ENCODE measurements at places on chromosomes 16 and 17.

GRCh38 chr16:77721752-77722308, 484 bp upstream of the NUDT7 start:
- DNase-seq: no peak

GRCh38 chr16:69542974-69543373, 22.8 kb upstream of the NFAT5 start:
- no peak for DNase-seq

GRCh38 chr16:84144209-84144858, 643 bp downstream of the HSDL1 start:
- peak; percentile 55 for DNase-seq

DNA sequence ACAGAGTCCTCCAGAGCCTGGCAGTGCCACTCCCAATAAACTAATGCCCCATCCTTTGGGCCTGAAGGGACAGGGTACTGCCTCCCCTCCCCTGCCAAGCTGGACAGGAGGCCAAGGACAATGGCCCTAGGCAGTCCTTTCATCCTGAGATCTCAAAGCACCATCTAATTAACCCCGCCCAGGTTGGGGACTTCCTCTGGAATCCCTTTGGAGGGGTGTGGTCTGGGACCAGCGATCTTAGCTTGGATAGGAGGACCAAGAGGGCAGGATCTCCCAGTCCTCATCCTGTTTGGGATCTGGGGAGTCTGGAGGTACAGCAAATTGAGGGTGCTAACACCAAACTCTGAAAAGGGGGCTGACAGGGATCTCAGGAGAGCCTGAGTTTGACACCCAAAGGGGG, 18.2 kb upstream of the SP6 start:
- no peak for DNase-seq

DNA sequence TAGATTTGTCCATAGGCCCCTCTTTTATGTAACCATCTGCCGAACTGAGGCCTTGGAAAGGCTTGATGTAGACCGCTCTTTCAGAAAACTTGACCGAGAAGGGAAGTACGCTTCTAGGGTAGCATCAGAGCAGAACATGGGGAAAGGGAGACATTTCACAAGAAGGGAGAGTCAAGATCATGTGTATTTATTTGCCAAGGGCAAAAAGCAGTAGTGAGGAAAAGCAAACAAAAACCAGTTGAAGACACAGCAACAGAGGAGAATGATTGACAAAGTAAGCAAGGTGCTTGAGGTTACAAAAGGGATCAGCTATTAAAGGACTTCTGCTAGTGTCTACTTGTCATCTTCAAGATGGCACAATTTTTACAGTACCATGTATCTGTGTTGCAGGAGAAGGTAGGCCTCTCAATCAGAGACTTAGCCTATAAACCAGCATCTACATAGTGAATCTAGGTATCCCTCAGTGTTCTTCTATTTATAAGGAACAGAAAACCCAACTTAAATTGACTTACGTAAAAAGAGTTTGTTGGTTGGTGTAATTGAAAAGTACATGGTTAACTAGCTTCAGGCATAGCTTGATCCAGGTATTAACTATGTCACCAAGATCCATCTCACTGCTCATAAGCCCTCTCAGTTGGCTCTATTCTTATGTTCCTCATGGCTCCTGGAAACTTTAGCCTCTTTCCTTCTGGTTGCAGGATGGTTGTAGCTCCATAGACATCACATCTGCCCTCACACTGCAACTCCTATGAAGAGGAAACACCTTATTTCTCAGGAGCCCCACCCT, 288.4 kb downstream of the IRX3 start:
- DNase-seq: no peak

GRCh38 chr16:1474082-1474795, 589 bp downstream of the CLCN7 start:
- peak; percentile 49 for DNase-seq

GRCh38 chr16:17331991-17332390, 138.8 kb downstream of the XYLT1 start:
- DNase-seq: no peak

DNA sequence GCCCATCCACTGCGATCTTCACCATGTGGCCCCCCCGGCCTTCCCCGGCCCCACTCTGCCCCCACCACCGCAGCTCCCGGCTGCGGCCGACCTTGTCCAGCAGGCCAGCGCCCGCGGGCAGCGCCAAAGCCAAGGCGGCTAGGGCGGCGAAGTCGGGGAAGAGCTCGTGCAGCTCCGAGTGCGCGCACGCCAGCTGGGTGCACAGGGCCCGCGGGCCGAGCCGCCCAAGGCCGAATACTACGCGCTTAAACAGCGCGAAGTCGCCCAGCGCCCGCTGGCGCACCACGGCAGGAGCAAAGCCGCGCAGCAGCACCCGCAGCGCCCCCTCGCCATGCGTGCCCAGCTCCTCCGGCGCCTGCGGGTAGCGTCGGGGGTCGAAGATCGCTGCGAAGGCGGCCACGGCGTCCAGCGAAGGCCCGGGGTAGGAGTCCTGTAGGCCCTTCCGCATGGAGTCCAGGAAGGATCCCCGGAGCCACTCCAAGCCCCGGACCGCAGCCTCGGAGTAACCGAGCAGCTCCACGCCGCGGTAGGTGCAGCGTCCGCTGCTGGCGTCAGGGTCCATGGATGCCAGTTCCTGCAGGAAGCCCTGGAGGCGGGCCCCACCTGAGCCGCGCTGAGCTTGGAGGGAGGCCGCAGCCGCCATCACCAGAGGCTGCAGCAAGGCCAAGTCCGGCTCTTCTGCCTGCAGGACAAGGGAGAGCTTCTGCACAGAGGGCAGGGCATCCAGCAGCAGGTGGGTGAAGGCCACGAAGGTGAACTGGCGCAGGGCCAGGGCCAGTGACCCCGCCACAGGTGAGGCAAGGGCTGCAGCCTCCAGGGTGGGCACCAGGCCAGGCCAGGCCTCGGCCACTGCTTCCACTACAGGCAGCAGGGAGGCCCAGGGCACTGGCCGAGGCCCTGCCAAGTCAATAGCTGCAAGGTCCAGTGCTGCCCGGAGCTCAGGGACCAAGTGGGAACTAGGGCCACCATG, 10.3 kb downstream of the C17orf113 start:
- no peak for DNase-seq

GRCh38 chr16:62583414-62583813, 547.2 kb upstream of the CDH8 start:
- DNase-seq: no peak

- no peak for DNase-seq
These were observed 30.4 kb upstream of the HEATR6 start for GRCh38 chr17:60109161-60109560.

GRCh38 chr17:37802061-37802595, 57.3 kb upstream of the HNF1B start:
- no peak for DNase-seq

- peak; percentile 65 for DNase-seq
These were observed 338.5 kb downstream of the PMP22 start for GRCh38 chr17:14926526-14927122.

DNA sequence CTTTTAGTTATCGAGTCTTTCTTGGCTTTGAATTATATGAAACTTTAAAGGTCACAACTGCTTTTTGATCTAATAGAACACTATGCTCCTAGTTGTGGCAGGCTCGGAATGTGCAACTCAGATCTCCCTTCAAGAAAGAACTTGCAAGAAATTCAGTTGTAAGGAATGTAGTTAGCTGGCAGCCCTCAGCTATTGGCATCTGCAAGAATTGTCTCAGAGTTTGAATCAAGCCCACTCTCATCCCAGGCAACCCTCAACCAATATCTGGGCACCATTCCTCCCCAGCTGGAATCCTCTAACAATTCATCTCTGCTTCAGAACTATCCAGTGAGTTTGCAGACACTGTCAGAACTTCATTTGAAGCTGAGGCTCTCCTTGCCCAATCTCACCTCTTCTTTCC, 447.2 kb downstream of the KIF2B start:
- no peak for DNase-seq

DNA sequence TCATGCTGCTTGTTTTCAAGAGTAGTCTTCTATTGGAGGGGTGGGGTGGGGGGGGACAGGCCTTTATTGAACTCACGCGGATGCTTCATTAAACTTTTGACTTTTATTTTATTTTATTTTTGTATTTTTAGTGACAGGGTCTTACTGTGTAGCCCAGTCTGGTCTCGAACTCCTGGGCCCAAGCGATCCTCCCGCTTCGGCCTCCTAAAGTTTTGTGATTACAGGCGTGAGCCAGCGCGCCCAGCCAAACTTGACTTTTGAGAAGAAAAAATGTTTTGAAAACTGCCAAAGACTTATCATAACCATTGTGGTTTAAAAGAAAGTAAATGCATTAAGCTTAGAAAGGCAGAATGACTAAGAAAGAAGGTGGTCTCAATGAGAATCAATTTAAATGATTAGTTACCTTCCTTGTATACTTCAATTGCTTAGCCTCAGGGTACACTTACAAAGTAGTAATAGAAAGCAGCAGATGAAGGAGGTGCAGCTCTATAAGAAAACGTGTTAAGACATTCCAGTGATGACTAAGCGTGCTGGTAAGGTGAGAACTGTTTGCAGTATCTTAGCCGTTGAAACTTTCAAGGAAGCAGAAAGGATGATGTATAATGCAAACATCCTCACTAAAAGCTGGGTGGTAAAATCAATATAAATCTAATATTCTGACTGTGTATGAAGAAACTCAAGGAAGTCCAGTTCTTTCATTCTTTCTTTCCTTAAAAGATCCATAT, 1.2 kb downstream of the AP2B1 start:
- no peak for DNase-seq

DNA sequence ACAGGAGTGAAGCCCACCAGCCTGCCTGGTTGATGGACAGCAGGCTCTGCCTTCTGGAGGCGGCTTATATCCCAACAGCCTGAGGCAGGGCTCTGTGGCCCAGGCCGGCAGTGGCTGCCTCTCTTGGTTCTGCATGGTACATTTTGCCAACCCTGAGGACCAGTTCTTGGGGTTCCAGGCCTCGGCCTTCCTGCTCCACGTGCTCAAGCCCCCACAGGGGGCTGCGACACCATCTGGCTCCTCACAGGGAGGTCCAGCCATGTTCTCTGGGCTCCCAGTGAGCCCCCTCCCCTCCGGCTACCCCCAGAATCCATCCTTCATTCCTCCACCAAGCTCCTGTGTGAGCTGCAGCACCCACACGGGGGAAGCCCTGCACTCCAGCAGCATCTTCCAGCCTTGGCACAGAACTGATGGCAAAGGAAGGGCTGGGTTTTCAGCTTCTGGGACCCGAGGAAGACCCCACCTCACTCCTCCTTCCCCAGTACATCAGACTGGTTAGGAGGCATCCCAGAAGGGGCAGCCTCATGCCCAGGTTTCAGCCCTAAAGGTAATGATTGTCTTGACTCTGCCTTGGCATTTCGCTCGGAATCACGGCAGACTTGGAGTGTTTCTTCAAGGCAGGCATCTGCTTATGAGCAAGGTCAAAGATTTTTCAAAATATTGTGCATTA, 231.2 kb downstream of the CPPED1 start:
- DNase-seq: no peak

GRCh38 chr16:59878479-59878878, 1144.4 kb upstream of the GOT2 start:
- no peak for DNase-seq

DNA sequence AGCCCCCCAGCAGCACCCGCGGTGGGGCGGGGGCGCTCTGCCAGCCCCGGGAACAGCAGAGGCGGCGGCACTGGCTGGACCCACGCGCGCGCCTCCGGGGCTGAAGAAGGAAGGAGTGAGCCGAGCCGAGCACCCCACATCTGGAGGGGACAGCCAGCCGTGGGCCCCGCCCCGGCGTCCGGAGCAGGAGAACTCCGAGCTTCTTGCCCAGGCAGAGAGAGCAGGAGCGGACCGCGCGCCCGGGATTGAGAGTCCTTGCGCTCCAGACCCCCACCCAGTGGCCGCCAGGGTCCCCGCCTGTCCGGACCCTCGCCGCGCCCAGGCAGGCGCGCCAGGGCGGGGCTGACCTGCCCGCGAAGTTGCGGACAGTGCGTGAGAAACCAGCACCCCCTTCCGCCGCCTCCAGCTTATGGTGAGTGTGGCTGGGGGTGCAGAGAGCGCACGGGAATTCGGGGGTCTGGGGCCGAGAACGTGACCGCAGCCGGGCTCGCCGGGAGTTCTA, 921.9 kb upstream of the EEF2KMT start:
- DNase-seq: peak; percentile 71

- DNase-seq: no peak
These were observed 2.3 kb upstream of the UBTF start for GRCh38 chr17:44221862-44222111.

DNA sequence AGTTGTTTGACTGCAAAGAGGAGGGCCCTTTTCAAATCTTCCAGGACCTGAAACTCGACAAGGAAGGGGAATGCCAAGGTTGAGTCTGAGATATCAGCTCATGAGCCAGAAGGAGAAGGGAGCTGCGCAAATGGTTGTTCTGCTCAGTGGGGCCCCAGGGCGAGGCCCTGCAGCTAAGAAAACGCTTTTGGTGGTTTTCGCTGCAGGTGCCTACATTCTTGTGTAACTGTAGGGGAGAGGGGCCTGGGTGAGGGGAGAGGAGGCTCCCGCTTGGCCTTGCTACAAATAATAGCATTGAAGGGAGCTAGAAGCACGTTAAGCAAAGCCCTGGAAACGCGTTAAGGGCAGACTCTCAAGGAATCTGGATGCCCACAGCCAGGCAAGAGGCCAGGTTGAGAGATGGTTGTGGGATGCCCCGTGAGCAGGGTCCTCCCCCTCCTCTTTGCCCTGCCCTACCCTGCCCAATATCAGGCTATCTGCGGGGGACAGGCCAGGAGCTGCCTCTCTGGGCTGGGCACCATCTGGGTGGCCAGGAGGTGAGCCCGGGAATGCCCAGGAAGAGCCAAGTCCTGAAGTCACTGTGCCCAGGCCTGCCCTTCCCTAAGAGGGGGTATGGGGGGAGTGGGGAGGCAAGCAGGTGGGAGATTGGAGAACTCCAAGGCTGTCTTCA, 21.9 kb downstream of the GPR142 start:
- DNase-seq: no peak

DNA sequence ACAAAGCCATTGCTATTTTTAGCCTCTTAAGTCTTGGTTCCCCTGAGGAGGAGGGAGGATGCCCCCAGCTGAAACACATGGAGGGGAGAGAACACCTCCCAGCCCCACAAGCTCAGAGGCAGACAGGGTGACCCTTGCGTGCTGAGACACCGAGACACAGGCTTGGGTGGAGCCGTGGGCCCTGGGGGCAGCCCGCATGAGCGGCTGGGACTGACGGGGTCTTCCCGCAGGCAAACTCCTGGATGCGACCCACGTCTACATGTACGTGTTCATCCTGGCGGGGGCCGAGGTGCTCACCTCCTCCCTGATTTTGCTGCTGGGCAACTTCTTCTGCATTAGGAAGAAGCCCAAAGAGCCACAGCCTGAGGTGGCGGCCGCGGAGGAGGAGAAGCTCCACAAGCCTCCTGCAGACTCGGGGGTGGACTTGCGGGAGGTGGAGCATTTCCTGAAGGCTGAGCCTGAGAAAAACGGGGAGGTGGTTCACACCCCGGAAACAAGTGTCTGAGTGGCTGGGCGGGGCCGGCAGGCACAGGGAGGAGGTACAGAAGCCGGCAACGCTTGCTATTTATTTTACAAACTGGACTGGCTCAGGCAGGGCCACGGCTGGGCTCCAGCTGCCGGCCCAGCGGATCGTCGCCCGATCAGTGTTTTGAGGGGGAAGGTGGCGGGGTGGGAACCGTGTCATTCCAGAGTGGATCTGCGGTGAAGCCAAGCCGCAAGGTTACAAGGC, 9.8 kb downstream of the SLC16A3 start:
- no peak for DNase-seq

- DNase-seq: no peak
These were observed 30.6 kb downstream of the FAM20A start for GRCh38 chr17:68570526-68570925.

GRCh38 chr17:40612599-40613244, 34.9 kb downstream of the SMARCE1 start:
- DNase-seq: no peak
